Sciatic nerve (tissue), 2 donors: ENCODE measurements at places on chromosomes 3 and 15. TPM values are rescaled to one million over a fixed set of nuclear protein-coding genes. Genes with fewer than 3 reads are reported as not detected.

Gene ALCAM
- total RNA-seq: 39.0 TPM

DNA sequence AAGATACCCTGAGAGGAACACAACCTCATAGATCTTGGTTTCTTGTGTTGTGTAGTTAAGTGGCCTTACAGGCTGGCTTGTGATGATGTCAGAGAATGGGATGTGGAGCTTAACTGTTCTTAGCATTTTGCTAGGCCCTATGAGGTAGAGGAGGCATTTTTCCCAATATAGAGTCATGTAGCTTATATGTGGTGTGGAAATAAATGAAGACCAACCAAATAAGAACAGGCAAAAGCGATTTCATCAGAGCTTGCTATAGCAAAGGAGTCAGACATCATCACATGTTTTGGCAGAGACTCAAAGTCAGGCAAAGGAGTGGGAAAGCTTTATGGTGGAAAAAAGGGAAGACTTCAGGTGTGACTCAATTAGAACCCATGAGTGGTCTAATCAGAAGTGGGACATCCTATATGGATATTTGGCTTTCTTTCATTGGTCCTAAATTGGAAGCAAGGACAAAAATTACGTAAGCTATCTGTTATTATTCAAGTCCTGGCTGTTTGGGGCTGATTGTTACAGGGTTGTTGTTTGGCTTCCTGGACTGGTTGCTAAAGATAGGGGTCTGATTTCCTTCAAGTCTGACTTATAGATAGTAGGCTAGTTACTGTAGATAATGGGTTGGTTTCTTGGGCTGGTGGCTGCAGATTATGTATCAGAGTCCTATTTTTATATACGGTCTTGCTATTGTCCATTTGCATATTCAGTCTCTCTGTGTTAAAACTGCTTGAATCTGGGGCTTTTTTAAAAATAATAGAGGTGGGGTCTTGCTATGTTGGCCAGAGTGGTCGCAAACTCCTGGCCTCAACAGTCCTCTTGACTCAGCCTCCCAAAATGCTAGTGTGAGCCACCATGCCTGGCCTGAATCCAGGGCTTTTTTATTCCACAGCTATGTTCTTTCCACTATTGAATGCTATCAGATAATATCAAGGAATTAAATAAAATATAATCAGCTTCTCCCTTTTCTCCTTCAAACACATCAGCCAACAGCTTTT, 30.3 kb upstream of the SETD2 start:
- DNase-seq: no peak

GRCh38 chr3:178434206-178434805, 101.9 kb upstream of the KCNMB2 start:
- DNase-seq: no peak

Gene SATB1
- total RNA-seq: 52.2 TPM

DNA sequence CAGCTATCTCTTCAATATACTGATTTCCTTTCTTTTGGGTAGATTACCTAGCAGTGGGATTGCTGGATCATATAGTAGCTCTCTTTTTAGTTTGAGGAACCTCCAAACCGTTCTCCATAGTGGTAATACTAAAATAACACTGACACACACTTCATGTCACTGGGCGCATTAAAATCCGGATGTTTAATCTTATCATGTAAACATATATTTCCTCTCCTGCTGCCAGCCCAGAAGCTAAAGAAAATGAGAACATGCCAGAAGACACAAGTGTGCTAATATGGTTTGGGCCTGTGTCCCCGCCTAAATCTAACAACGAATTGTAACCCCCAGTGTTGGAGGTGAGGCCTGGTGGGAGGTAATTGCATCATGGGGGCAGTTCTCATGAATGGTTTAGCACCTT, 23.6 kb upstream of the KCNMB2 start:
- DNase-seq: no peak

DNA sequence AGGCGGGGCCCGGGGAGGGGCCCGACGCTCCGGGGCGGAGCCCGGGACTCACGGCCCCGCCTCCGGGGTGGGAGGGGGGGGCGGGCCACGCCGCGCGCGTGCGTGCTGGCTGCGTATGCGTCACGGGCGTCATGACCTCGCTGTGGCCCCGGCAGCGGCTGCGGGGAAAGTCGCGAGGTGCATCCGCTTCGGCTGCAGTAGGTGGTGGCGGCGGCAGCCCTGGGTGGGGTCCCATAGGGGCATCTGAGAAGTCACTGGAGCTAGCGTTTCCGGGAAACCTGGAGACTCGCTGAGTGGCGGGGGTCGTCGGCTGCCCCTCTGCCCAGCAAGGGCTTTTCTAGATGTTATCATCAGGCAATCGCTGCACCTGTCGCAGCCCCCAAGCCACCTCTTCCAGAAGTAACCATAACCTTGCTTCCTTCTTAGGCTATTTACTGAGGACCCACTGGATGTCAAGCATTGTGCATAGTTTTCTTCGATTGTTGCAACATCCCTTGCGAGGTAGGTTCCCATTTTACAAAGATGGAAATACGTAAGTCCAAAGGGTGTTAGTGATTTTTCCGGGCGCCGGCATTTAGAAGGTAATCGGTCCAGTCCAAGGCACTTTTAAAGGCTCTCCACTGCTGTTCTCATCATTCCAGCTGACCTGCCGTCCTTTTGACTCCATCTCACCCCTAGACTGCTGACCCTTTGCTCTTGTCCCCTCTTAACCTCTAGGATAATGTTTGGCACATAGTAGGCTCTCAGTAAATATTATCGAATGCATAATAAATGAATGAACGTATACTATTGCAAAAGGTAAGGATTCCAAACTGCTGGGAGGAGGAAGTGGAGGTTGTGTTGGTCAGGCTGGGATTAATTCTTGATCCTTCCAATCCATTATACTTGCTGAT, at the start of gene GDPGP1:
Gene GDPGP1 (plus strand): TSS at position 114 of the 893 bp plus-strand sequence. CDS start 6,700 bp downstream, outside the sequence.
- no peak for DNase-seq

- DNase-seq: no peak
Measured at GRCh38 chr3:1251282-1252060, 158.6 kb downstream of the CNTN6 start.

DNA sequence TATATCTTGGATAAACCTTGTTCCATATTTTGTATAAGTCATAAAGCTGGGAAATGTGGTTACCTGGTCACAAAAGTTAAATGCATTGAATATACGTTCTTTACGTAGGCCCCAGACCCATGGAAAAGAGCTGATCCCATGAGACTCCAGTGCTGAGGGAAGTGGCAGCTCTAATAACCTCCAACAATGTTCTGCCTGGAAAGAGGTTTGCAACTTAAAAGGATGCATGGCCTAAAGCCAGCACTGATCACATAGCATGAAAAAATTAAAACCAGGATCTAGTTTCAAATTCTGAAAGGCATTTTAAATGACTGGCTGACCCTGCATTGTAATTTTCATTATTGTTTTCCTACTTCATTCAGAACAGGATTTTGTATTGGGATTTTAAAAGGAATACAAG, 27.9 kb upstream of the STRIT1 start:
- no peak for DNase-seq
